ENCODE measurements at places on chromosomes 2 and 18. TPM values are rescaled to one million over a fixed set of nuclear protein-coding genes. Genes with fewer than 3 reads are reported as not detected.

Gene HMSD
- total RNA-seq: not detected

Gene ASPRV1
- not detected for total RNA-seq

Gene ATP6V1B1
- not detected for total RNA-seq

Gene TTC31
- 8.5 TPM for total RNA-seq

Gene HAAO
- 25.1 TPM for total RNA-seq

Gene HADHA
- total RNA-seq: 151 TPM

Gene ANKRD30BL
- total RNA-seq: 27.7 TPM

Gene ASAP2
- total RNA-seq: 55.5 TPM

Gene BCL2L11
- total RNA-seq: 20.6 TPM

Gene CDK15
- not detected for total RNA-seq

Gene RTP5
- total RNA-seq: not detected

Gene UGT1A8
- total RNA-seq: not detected

Gene C2orf68
- 33.5 TPM for total RNA-seq

Gene LDLRAD4
- 23.8 TPM for total RNA-seq

Gene TMEM18
- total RNA-seq: 37.3 TPM
